ENCODE measurements at places on chromosomes 6 and 20.
A peak's percentile ranks its signal among the peaks of the same experiment; 100 is the strongest.

DNA sequence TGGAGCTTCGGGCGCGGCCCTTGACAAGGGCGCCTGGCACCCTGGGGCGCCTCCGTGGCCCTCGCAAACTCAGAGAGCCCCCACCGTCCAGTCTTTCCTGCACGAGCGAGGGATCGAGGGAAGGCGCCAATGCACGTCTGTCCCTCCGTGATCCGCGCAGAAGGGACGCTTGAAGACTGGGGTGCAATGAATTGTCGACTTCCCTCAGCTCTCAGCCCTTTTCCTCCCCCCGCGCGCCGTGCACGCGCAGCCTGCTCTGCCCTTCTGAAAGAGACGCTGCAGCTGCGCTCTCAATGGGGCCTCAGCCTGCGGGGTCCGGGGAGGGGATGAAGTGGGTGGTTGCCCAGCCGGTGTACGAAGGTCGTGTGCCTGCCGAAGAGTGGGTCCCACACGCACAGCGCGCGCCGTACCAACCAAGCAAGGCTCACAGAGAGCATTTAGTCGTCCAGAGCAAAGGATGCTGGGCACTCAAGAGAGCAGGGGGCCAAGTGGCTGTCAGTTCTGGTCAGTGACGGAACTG lies 5.5 kb upstream of the SOX4 start:
- DNase-seq = peak; percentile 18

DNA sequence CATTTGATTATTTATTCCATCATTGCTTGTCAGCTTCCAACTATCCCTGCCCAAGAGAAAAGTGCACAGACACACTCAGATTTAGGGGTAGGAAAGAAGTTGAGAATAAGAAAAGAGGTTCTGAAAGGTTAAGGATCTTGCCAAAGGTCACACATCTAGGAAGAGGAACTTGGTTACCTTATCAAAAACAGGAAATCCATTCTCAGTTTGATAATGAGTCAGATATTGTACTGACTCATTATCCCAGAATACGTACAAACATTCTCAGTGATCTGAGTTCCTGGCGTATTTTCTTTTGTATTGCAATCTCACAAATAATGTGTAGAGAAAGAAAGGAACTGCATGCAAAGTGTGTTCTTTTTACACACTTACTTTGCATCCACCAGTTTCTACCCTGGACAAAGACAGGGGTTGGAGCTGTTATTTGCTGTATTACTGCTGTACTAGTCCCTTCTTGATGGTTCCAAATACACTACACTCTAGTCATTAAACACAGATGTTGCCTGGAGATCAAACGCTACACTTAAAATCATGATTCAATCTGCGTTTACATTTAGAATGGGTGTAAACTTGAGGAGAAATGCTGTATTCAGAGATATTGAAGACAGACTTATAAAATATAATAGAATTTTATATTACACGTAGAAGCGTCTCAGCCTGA lies 545.7 kb downstream of the PRKN start:
- no peak for DNase-seq

- DNase-seq = no peak
These were observed 2.3 kb downstream of the RNF114 start for GRCh38 chr20:49938173-49939163.

GRCh38 chr6:21772884-21773575 lies 179.5 kb downstream of the SOX4 start:
- DNase-seq = no peak

DNA sequence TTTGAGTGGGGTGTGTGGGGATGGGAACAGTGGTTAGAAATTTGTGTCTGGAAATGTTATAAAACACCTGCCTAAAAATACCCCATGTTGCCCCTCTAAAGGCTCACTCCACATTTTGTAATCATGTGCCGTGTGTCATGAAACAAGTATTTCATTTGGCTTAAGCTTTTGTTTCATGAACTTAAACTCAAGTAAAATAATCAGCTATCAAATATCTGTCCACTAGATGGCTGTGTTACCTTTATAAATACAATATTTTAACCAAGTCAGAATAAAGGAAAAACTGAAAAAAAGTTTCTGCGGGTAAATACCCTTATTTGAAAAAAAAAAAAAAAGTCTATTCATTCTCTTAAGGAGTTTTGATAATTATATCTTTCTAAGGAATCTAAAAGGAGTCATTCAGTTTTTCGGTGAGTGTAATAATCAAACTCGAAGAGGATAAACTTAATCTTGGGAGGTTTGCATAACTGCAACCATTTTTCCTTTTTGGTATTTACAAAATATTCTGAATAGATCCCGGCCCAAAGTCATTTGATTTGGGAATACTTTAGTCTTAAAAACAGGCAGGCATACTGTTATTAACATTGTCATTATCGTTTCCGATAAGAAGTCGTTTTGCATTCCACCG lies 29.9 kb upstream of the MTRF1L start:
- no peak for DNase-seq

GRCh38 chr6:54191461-54191860 lies 80.2 kb downstream of the MLIP start:
- DNase-seq = peak; percentile 37
